ENCODE measurements at places on chromosomes 12 and 14.

GRCh38 chr12:89862511-89863445, 154.1 kb upstream of the ATP2B1 start:
- peak; percentile 91 for DNase-seq

GRCh38 chr12:97555547-97556187, 93.1 kb downstream of the RMST start:
- no peak for DNase-seq

DNA sequence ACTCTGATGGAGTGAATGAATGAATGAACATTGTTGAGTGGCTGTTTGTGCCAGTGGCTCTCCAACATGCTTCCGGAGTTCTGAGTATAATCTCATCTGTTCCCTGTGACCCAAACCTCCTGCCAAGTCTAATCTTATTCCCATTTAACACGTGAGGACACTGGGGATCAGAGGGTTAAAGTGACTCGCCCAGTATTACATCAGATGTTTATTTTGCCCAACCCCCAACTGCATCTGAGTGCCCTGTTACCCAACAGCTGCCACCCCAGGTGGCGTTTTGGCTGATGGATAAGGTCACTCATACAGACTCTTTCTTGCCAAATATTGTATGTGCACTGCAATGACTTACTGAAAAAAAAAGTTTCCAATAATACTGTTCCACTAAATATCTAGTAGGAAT, 210.9 kb downstream of the EXOC5 start:
- no peak for DNase-seq

GRCh38 chr12:49970658-49971057, 2.1 kb upstream of the AQP6 start:
- DNase-seq = no peak

- DNase-seq = no peak
Observed at GRCh38 chr14:105150026-105150367, 18.6 kb downstream of the JAG2 start.

GRCh38 chr14:71320734-71321573, 413.7 kb downstream of the PCNX1 start:
- peak; percentile 73 for DNase-seq

- DNase-seq = no peak
Observed at GRCh38 chr12:88946372-88946997, 366.2 kb upstream of the KITLG start.

DNA sequence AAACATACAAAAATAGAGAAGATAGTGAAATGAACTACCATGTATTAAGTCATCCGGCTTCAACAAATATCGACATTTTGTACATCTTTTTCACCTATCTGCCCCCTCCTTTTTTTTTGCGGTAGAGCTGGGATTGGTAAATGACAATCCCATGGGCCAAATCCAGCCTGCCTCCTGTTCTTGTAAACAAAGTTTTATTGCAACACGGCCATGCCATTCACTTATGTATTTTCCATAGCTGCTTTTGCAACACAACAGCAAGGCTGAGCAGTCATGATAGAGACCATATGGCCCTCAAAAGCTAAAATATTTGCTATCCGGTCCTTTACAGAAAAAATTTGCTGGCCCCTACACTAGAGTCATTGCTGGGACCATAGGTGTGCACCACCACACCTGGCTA, 58.1 kb upstream of the PLEKHG3 start:
- no peak for DNase-seq

DNA sequence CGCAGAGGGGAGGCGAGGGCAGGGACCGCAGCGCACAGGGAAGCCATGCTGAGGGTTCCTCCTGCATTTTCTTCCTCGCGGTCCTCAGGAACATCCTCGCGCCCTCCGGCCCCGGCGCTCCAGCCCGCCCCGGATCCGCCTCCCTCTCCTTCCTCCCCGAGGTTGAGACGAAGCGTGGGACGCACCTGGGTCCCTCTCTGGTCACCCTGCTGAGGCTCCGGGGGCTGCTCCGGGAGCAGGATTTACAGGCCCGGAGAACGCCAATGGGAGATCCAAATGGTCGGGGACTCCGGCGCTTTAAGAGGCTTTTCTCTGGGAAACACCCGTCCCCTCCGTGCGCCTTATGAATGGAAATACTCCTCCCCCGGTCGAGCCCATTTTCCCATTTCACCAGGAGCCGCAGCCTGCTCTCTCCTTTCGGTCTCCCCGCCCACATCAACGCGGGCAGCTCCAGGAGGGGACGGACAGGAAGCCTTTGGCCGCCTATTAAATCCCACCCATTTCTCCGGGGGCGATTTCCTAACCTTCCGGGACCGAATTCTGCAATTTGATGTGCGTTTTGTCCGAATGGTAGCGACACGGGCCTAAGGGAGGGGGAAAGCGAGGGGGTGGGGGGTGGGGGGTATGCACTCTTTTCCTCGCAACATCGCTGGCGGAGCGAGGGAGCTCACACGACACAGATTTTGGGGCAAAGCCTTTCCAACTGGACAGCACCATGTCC, at the start of gene UNC79:
Gene UNC79, plus strand, starts transcription at position 625 of the 721 bp plus-strand sequence. Its CDS starts 91 bp downstream, at position 716.
- no peak for DNase-seq

DNA sequence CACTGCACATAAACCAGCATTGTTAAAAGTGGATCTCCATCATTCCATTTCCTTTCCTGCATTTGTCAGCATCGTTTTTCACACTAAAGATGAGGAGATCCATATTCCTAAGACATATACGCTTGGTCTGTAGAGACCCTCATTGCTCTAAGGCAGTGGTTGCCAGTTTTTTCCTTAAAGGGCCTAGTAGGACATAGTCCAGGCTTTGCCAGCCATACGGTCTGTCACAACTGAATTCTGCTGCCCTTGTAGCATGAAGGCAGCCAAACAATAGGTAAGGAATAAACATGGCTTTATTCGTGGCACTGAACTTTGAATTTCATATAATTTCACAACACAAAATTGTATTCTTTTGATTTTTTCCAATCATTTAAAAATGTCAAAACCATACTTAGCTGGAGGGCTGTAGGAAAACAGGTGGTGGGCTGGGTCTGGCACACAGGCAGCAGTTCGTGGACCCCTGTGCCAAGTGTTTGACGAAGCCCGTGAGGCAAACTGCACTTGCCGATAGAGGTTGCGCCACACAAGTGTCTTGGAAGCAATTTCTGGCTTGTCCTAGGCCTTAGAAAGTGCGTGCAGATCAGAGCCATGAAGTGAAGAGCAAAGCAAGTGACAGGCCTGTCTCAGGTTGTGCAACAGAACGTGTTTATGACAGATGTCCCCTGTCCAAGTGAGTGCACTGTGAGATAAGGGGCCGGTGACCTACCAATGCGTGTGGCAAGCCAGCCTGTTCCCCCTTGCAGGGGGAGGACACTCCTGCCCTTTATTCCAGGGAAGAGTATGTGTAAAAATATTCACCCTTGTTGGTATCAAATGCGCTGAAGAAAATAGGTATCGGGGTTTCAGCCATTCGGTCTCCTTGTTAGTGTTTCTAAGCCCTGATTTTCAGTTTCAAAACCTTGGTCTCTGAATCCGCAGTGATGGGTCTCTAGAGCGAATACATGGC, 916 bp upstream of the CHPT1 start:
- peak; percentile 31 for DNase-seq

GRCh38 chr14:51545396-51545795, 106.3 kb upstream of the FRMD6 start:
- no peak for DNase-seq

- DNase-seq = no peak
Observed at GRCh38 chr12:3705354-3705675, 47.6 kb downstream of the CRACR2A start.

- no peak for DNase-seq
Observed at GRCh38 chr12:13372386-13372785, 175.9 kb downstream of the EMP1 start.

- no peak for DNase-seq
Observed at GRCh38 chr12:110382683-110383082, 20.8 kb downstream of the ANAPC7 start.

DNA sequence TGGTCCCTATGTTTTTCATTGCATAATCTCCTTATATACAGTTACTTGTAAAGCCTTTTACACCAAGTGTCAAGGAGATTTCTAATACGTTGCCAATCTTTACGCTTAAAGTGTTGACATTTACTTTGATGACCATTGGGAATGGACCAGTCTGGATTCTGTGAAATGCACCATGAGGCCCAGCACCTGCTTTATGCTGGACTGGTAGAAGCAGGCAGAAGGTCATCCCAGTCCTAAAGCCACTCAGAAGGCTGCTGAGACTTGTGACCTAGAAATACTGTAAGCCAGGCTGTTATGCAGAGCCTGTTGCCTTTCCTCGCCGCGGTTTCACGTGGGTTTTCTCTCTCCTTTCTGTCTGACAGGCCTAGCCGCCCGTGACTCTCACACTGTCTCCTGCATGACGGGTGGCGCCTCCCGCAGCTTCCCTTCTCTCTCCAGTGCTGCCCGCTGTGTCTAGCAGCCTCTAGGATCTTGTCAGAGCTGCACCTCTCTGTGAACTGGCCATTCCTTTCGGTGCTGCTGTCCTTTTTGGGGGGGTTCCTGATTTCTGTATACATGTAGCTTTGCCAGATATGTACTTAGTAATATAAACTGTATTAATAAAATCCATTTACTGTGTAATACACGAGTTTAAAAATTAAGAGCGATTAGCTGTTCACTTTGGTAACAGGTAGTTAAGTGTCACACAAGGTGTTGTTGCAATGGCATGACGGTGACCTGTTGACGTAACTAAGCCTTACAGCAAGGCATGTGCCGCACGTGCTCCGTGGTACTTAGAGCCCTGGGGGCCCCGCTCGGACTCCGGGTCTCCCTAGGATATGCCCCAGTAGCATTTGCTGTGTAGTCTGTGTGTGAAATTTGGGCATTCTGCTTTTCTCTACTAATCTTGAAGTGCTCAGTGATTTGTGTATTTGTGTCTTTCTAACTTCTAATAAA, 29.7 kb downstream of the XRCC3 start:
- DNase-seq = no peak

DNA sequence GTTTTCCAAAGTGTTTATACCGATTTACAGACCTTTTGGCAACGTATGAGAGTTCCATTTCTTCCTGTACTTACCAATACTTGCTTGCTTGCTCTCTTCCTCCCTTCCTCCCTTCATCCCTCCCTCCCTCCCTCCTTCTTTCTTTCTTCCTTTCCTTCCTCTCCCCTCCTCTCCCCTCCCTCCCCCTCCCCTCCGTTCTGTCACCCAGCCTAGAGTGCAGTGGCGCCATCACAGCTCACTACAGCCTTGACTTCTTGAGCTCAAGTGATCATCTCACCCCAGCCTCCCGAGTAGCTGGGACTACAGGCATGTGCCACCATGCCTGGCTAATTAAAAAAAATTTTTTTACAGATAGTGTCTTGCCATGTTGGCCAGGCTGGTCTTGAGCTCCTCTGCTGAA, 40.4 kb downstream of the DIP2B start:
- DNase-seq = no peak

All from OCI-LY7 (cell line).